ENCODE measurements at places on chromosomes 1 and 21.
A peak's percentile ranks its signal among the peaks of the same experiment; 100 is the strongest.

DNA sequence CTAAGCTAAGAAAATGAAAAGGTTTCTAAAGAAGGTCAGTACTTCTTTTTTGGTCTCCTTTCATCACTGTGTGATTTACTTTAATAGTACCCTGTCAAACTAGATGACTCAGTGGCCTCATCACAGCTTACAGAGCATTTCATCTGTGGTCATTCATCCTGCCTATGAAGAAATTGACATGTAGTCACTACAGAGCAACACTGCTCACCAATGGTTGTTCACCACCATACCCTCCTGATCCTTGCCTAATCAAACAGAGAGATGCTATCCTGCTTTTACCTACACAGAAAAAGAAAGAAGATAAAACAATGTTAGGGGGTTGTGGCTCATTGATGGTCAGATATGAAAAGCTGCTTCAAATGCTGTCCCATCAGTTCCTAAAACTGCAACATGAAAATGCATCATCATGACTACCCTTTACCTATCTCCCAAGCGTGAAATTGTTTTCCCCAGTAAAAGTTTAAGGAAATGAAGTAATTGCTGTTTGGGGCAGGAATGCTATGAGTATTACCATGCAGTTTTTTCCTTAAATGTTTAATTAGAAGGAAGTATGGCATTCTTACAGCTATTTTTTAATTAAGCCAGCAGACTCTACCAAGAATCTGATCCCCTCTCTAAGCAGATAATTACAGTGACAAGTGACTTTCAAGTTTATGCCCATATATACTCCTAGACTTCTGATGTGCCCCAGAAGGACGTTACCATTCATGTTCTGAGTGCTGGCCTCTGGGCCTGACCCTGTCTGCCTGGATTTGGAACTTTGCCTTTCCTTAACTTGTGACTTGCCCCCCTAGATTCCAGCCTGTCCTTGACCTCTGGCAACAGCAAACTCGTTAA lies 46.1 kb upstream of the FBXO28 start:
- no peak for DNase-seq

DNA sequence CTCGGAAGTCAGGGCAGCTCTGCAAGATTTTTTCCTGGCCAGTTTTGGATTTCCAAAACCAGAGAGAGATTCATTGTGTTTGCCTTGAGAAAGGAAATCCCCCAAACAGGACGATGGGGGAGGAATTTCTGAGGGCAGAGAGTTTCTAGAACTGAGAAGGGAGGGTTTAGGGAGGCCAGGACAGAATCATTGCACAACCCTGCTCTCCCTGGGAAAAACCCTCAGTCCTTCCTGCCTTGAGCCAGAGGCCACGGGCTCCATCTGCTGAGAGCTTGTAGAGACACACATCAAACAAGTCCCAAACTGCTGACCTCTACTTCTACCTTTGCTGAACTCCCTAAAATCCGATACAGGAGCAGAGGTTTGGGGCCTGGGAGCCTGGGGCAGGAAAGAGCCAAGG lies 99.7 kb downstream of the NMNAT2 start:
- DNase-seq: peak; percentile 89

DNA sequence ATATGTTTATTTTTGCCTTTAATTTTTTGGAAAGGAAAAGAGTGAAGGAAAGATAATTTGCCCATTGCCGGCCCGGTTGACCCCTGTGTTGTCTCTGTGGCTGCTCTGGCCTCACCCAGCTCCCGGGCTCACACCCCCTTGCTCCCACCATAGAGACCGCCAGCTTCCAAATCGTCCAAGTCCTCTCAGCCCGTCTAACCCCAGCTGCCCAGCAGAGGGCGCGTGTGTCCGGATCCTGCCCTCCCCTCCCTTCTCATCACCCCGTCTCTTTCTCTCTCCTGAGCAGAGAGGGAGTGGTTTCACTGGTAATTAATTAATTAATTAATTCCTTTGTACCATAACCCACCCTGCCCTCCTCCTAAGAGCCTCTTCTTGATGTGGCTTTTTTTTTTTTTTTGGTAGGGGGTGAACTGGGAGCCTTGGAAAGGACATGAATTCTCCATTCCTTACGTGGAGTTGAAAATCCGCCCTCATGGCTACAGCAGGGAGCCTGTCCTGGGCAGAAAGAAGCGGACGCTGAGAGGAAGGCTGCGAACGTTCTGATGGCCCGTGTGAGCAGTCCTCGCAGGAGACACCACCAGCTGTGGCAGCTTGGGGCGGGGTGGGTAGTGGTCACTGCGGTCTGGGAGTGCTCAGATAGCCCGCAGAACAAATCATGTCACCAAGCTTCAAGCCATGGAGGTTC lies 45.9 kb downstream of the KIAA0040 start:
- DNase-seq: peak; percentile 85

DNA sequence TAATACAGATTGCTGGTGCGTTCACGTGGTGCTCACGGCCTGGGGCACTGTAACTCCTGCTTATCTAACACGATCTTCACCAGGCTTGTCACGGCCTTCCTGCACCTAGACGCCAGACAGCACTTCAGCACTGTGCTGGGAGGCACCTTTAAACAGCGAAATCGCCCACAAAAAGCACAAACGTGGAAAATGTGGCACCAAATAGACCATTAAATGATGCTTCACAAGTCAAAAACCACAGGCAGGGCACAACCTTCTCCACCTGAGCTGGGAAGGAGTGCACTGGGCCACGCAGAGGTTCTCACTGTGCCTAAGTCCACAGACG lies 20.0 kb downstream of the IBA57 start:
- DNase-seq: peak; percentile 79

DNA sequence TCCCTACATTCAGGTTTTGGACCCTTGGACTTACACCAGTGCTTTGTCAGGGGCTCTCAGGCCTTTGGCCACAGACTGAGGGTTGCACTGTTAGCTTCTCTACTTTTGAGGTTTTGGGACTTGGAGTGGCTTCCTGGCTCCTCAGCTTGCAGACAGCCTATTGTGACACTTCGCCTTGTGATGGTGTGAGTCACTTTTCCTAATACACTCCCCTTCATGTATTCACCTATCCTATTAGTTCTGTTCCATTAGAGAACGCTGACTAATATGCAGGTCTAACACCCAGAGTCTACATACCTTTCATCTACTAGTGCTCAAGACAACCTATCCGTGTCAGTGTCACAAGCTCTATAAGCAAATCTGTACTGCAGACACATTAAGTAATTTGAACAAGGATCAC lies 605.3 kb downstream of the KCNT2 start:
- DNase-seq: peak; percentile 79

DNA sequence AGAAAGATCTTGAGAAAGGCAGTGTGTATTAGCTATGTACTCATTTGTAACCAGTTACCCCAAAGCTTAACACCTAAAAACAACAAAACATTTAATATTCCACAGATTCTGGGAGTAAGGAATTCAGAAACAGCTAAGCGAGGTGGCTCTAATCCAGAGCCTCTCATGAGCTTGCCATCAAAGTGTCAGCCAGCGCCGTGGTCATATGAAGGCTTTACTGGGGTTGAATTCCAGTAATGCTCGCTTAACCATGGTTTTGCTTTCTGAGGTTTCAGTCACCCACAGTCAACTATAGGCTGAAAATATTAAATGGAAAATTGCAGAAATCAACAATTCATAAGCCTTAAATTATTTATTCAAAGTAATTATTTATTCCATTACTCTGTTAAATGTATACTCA lies 101.8 kb downstream of the CLIC6 start:
- no peak for DNase-seq

DNA sequence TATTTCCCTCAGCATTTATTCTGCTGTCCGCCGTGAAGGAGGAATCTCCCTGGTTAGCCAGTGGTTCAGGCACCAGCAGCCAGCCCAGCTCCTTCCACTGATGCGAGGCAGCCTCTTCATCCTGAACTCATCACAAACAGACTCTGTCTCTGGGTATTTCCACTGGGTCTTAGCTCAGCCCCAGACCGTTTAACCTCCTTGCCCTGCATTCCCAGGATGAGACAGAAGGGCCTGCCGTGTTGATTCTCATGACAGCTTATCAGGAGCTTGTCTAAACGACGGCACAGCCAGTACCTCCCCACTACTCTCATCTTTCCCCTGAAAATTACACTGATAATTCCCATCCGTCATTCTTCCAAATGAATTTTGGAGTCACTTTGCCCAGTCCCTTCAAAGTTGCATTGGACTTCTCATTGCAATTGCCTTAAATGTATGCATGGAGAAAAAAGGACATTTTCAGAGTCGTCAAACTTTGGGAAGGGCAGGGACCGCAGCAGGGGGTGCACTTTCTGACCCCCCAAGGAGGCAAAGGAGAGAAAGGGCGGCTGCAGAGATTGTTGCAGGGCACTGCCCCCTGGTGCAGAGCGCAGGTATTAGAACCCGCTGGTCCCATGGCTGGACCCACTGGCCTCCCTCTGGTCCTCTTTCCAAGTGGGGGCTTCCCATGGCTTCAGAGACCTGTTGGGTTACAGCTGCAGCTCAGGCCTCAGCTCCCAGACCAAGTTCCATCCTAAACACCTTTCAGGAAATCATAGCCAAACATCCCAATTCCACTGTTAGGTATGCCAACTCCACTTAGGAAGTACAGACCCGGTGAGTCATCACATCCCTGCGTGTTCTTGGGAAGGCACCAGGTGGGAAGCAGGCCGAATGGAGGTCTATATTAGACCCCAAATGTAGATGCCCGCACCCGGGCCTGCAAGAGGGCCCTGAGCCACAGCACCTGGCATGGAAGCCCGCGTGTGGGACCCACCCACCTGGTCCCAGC lies 3.7 kb upstream of the MEGF6 start:
- DNase-seq: peak; percentile 38

DNA sequence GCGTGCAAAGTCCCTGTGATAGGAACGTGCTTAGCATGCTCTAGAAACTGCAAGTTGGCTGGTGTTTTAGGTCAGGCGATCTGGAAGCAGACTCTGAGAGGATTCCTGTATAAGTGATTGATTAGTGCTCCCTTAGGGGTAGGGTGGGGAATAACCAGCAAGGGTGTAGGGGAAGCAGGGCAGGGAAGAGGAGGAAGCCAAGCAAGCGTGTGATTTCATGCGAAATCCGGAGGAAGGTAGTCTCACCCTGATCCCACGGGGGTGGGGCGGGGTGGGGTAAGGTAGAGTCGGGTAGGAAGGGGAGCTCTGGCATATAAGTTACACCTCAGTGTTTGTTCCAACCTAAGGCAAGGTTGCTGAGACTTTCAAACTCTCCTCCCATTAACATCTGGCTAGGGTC lies 24.9 kb upstream of the CTPS1 start:
- no peak for DNase-seq

GRCh38 chr21:43287795-43288755 lies 119.3 kb downstream of the CRYAA start:
- DNase-seq: no peak

DNA sequence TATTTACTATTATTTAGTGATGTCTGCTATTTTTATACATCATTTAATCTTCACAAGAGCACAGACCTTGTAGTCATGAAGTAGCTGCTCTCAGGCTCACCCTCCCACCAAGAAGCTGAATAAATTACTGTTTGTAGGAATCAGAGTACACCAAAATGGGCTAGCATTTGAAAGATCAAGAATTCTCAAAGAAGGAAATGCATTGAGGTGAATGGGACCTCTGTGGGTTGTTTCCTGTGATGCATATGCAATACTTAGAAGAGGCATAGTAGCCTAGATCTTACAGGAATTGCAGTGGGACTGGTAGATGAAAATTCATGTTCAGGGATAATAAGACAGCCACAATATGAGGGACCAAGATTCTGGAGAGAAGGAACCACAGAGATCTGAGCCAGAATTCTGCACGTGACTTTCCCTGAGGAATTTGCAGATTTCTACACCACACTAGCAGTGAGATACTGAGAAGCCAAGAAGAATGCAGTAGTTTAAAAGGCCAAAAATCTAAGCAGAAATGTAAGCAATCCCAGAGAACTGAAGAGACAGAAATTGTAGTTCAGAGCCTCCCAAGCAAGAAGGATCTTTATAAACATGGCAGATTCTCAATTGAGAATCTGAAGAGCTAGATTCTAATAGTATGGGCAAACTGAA lies 307.0 kb downstream of the ST6GALNAC3 start:
- peak; percentile 10 for DNase-seq

GRCh38 chr1:79517470-79518224 lies 511.1 kb upstream of the ADGRL4 start:
- no peak for DNase-seq

- no peak for DNase-seq
These were observed 14.6 kb upstream of the AHDC1 start for GRCh38 chr1:27618341-27619082.

GRCh38 chr1:177017287-177017852 lies 147.1 kb downstream of the ASTN1 start:
- no peak for DNase-seq

DNA sequence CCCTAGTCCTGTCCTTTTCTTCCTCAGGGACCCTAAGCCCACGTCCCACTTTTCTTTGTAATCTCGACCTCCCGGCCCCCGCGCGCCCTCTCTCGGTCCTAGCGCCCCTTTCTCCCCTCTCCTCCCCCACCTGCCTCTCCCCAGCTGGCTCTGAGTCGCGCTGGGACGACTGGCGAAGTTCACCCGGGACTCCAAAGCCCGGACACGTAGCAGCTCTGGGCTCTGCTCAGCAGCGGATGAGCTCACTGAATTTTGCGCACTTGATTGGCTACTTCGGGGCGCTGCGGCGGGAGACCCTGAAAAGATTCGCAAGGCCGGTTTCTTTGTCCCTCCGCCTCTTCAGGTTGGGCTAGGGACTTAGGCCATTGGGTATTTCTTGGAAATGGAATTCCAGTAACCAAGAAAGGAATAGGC lies 16.3 kb upstream of the ACKR1 start:
- peak; percentile 98 for DNase-seq

DNA sequence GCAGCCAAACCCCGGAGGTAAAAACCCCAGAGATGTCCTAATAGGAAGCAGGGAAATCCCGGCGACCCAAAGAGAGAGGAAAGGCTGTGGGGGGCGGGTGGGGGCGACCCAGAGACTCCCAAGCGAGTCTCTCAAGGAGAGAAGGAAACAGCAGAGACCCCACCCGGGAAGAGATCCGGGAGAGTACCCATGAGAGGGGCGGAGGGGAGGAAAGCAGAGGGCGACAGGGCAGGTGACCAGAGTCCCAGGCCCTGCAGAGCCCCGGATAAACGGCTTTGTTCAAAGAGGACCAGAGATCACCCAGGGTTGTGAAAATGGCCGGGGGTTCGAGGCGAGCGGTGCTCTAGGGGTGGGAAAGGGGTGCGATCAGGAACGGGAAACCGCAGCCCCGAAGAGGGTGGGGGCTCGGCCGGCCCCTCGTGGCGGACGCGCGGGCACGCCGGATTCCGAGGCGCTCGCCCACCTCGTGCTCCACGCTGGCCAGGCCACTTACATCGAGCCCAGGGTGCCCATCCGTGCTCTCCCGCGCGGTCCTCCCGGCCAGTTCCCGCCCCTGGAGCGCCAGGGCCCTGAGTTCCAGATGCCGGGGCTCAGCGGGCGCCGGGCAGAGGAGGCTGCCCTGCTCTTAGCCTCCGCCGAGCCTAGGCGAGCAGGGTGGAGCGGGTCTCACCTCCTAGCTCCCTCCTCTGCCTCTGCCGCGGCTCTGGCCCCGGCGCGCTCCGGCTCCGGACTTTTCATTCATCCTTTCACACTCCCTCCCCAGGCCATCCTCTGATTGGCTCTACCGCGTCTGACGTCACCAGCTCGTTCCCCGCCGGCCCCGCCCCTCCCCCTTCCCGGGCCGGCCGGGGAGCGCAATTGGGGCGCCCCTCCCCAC lies 52.3 kb downstream of the RHBG start:
- DNase-seq: peak; percentile 97

- peak; percentile 22 for DNase-seq
These were observed 41.4 kb downstream of the URB1 start for GRCh38 chr21:32351428-32351827.

GRCh38 chr1:110206261-110206920 lies 3.7 kb upstream of the KCNC4 start:
- no peak for DNase-seq

Measured in mesendoderm (in vitro differentiated cells).